ENCODE measurements at places on chromosomes 7 and 10.

GRCh38 chr10:51606825-51607462, 92.5 kb downstream of the CSTF2T start:
- no peaks in the 10 kb centered on the region for H3K27me3 ChIP-seq
- no peaks in the 10 kb centered on the region for H3K4me1 ChIP-seq
- H3K27ac ChIP-seq = no peak overlapping the region
- no peaks in the 10 kb centered on the region for H3K36me3 ChIP-seq

- H3K27ac ChIP-seq = no peak overlapping the region
- H3K4me3 ChIP-seq = no peak overlapping the region
- peaks cover 15% of the 10 kb centered on the region for H3K4me1 ChIP-seq
Observed at GRCh38 chr7:139034336-139034735, 1.5 kb downstream of the ZC3HAV1L start.

DNA sequence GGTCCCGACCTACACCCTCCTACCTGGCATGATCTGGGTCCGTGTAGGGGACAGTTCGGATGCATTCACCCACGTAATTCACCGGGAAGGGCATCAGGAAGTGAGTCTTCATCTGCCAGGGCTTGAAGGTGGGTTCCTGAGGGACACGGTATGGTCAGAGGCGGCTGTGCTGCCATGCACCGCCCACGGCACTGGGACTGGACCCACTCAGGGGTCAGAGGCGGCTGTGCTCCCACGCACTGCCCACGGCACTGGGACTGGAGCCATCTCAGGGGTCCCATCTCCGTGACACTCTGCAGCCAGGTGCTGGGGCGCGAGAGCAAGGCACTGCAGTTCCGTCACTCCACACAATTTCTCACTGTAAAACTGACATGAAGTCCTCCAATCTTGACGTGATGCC, 29.2 kb downstream of the PITRM1 start:
- H3K4me1 ChIP-seq = peaks cover 25% of the 10 kb centered on the region
- H3K4me3 ChIP-seq = no peak overlapping the region
- no peaks in the 10 kb centered on the region for H3K27me3 ChIP-seq
- DNase-seq = no peak
- no peak overlapping the region for H3K27ac ChIP-seq

- H3K36me3 ChIP-seq = no peaks in the 10 kb centered on the region
- no peak overlapping the region for H3K4me3 ChIP-seq
- H3K27ac ChIP-seq = no peak overlapping the region
- peak; percentile 64 for DNase-seq
- no peaks in the 10 kb centered on the region for H3K27me3 ChIP-seq
- no peaks in the 10 kb centered on the region for H3K4me1 ChIP-seq
Observed at GRCh38 chr7:107686816-107687387, 26.3 kb downstream of the SLC26A4 start.

DNA sequence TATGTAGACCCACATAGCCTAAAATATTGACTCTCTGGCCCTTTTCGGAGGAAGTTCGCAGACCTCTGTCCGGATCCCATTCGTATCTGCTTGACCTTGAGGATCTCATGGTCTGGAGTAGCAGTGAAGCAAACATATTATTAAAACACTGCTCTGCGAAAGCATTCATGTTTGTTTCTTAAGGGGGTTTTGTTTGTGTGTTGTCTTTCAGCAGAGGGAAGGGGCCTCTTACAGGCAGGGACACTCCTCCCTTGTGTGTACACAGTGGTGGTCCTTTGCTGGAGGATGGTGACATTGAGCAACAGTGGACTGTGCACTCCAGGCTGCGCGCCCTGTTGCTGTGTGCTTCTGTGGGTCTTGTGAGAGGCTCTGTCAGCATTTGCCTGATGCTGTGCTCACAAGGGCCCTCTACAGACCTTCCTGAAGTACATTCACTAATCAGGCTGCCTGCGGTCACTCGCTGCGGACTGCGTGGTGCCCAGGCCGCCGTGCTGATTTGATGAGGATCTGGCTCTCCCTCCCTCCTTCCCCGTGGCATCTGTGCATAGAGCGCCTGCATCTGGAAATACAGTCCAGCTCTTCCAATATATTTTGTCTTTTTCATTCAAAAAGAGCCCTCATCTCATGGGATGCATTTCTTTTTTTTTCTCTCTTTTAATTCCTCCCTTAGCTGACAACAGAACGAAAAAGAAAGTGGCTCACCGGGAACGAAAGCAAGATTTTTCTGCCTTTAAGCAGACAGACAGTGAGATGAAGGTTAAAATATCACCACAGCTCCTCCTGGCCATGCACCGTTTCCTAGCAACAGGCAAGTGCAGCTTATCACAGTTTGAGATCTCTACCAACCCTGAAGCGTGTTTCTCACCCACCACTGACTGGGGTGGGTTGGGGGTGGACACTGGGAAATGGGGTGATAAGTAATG, 135.8 kb downstream of the CNNM2 start:
- peaks cover 14% of the 10 kb centered on the region for H3K36me3 ChIP-seq
- peak overlapping the region; percentile 66 for H3K27ac ChIP-seq
- H3K4me1 ChIP-seq = peaks cover 5% of the 10 kb centered on the region
- H3K4me3 ChIP-seq = peak overlapping the region; percentile 40
- H3K27me3 ChIP-seq = no peaks in the 10 kb centered on the region
- DNase-seq = no peak

GRCh38 chr7:131194070-131194865, 133.4 kb upstream of the MKLN1 start:
- H3K27ac ChIP-seq = no peak overlapping the region
- no peaks in the 10 kb centered on the region for H3K36me3 ChIP-seq
- H3K4me1 ChIP-seq = peaks cover 19% of the 10 kb centered on the region
- no peaks in the 10 kb centered on the region for H3K27me3 ChIP-seq

- no peak overlapping the region for H3K4me3 ChIP-seq
- H3K27ac ChIP-seq = peak overlapping the region; percentile 65
- DNase-seq = no peak
- no peaks in the 10 kb centered on the region for H3K36me3 ChIP-seq
- peaks cover 43% of the 10 kb centered on the region for H3K4me1 ChIP-seq
Observed at GRCh38 chr10:75616874-75617478, 185.6 kb downstream of the LRMDA start.

- no peaks in the 10 kb centered on the region for H3K27me3 ChIP-seq
- no peak overlapping the region for H3K4me3 ChIP-seq
- no peak overlapping the region for H3K27ac ChIP-seq
- peaks cover 25% of the 10 kb centered on the region for H3K4me1 ChIP-seq
Observed at GRCh38 chr10:132306343-132306685, 1.4 kb downstream of the STK32C start.

- H3K4me1 ChIP-seq = peaks cover 7% of the 10 kb centered on the region
- no peak for DNase-seq
- H3K36me3 ChIP-seq = peaks cover 81% of the 10 kb centered on the region
- H3K4me3 ChIP-seq = no peak overlapping the region
- no peaks in the 10 kb centered on the region for H3K27me3 ChIP-seq
Observed at GRCh38 chr7:73701357-73701995, 18.0 kb downstream of the STX1A start.

GRCh38 chr7:80002865-80003264, 131.8 kb upstream of the GNAI1 start:
- no peak for DNase-seq
- H3K36me3 ChIP-seq = no peaks in the 10 kb centered on the region
- H3K4me3 ChIP-seq = no peak overlapping the region
- H3K27me3 ChIP-seq = no peaks in the 10 kb centered on the region
- no peak overlapping the region for H3K27ac ChIP-seq

GRCh38 chr7:138916731-138917130, 64.5 kb downstream of the KIAA1549 start:
- DNase-seq = no peak
- H3K27ac ChIP-seq = no peak overlapping the region
- no peak overlapping the region for H3K4me3 ChIP-seq
- H3K36me3 ChIP-seq = peaks cover 12% of the 10 kb centered on the region
- H3K27me3 ChIP-seq = no peaks in the 10 kb centered on the region

- H3K27me3 ChIP-seq = no peaks in the 10 kb centered on the region
- no peaks in the 10 kb centered on the region for H3K4me1 ChIP-seq
- H3K27ac ChIP-seq = no peak overlapping the region
Observed at GRCh38 chr7:112529521-112529920, 48.7 kb downstream of the LSMEM1 start.

- no peaks in the 10 kb centered on the region for H3K27me3 ChIP-seq
- DNase-seq = no peak
- H3K27ac ChIP-seq = no peak overlapping the region
- no peak overlapping the region for H3K4me3 ChIP-seq
Observed at GRCh38 chr7:27576360-27576944, 86.2 kb downstream of the HIBADH start.

DNA sequence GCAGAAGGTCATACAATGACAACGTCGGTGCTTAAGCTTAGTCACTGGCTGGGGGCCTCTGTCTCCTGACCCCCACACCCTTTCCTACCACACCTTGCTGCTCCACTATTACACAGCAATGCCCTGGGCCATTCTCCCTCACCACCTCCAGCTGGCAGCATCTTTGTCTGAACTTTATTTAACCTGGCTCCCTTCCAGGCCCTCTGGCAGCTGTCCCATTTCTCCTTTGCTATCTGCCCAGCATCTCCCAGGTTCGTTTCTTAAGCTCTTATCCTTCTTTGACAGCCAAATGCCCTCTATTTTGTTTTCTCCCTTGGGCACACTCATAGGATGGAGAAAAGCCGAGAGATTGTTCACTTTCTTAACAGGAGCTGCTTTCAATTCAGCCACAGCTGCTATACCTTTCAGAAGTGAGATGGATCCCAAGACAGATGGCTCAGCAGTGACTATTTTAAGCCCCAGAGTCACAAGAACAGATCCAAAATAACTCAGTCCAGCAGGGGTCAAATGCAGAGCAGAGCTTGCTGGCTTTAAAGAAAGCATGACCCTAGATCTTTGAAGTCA, 1277.1 kb upstream of the AUTS2 start:
- no peaks in the 10 kb centered on the region for H3K27me3 ChIP-seq
- H3K36me3 ChIP-seq = no peaks in the 10 kb centered on the region
- no peak overlapping the region for H3K4me3 ChIP-seq
- H3K27ac ChIP-seq = peak overlapping the region; percentile 61

GRCh38 chr10:80461208-80462183, 7.4 kb downstream of the TSPAN14 start:
- no peak for DNase-seq
- H3K27me3 ChIP-seq = no peaks in the 10 kb centered on the region
- peaks cover 100% of the 10 kb centered on the region for H3K4me1 ChIP-seq
- H3K36me3 ChIP-seq = no peaks in the 10 kb centered on the region
- H3K4me3 ChIP-seq = no peak overlapping the region

DNA sequence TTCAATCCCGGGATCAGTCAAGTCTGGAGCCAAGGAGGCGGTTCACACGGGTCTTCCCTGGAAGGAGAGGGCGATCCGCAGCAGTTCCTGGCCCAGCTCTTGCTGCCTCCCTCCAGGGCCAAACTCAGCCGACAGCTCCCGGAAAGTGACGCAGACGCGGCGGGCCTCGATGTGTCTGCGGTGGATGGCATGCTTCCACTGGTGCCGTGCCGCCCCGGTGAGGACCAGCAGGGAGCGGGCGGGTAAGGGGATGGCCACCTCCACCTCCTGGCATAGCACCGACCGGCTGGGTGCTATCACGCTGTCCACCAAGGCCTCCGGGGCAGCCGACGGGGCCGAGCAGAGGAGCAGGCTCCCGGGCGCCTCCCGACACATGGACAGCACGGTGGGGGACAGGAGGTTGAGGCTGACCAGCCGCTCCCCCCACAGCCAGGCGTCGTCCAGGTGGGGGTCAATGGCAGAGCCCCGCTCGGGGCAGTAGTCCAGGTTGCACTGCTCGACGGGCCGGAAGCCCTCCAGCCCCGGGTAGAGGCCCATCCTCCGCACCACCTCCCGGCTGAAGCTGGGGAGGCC, 7.2 kb downstream of the ALKBH4 start:
- no peak for DNase-seq
- no peaks in the 10 kb centered on the region for H3K4me1 ChIP-seq
- no peak overlapping the region for H3K4me3 ChIP-seq
- H3K36me3 ChIP-seq = peaks cover 51% of the 10 kb centered on the region

DNA sequence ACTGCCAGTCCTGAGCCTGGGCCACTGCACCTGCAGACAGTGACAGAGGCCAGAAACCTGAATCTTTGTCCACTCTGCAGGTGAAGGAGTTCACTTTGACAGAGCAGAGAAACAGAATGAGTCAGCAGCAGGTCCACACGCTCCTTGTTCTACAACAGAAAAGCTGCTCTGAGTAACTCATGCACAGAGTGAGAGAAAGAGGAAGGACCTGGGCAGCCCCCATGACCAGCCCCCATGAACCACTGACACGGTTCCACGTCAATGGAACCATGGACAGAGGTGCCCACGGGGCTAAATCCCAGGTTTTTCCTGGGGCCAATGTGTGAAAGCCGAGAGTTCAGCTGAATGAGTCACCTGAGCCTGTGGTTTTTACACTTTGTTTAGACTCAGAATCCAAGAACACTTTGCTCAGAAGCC, 40.8 kb upstream of the CTBP2 start:
- H3K27me3 ChIP-seq = no peaks in the 10 kb centered on the region
- no peak for DNase-seq
- no peak overlapping the region for H3K27ac ChIP-seq
- no peaks in the 10 kb centered on the region for H3K36me3 ChIP-seq
- no peaks in the 10 kb centered on the region for H3K4me1 ChIP-seq

- no peak overlapping the region for H3K27ac ChIP-seq
- H3K36me3 ChIP-seq = no peaks in the 10 kb centered on the region
- no peaks in the 10 kb centered on the region for H3K27me3 ChIP-seq
- no peak overlapping the region for H3K4me3 ChIP-seq
- H3K4me1 ChIP-seq = no peaks in the 10 kb centered on the region
Observed at GRCh38 chr7:95209276-95209675, 115.1 kb downstream of the PON1 start.

DNA sequence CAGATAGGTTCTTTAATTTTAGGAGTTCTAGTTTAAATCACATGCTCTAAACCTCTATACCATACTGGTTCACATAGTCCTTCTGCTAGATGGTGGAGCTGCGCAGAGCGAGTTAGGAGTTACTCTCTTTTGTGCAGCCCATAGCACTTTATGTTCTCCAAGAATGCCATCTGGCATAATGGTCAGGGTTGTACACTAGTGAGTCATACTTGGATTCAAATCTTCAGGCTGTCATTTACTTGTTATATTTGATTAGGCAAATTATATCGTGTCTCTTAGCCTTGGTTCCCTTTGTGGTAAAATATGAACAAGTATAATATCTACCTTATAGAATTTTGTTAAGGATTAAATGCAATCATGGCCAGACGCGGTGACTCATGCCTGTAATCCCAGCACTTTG, 1078.3 kb downstream of the NRG3 start:
- no peak for DNase-seq
- no peaks in the 10 kb centered on the region for H3K27me3 ChIP-seq
- no peaks in the 10 kb centered on the region for H3K4me1 ChIP-seq
- no peak overlapping the region for H3K4me3 ChIP-seq

DNA sequence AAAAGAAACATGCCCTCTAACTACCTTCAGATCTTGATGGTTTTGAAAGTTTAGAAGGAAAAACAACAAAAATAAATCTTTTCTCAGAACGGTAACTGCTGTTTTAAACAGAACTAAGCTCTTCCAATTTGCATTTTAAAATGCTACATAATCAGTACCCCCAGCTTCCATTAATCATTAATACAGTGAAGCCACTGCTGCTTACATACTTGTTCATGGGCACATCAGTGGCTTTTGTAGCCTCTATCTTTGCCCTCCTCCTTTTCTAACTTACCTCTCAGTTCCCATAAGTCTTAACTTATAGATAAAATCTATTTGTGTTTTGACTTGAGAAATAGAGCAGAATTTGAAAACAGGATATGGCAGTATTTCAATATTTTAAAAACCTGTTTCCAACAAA, 109.1 kb downstream of the POLL start:
- H3K27ac ChIP-seq = no peak overlapping the region
- no peak overlapping the region for H3K4me3 ChIP-seq
- H3K4me1 ChIP-seq = no peaks in the 10 kb centered on the region
- no peak for DNase-seq

- no peaks in the 10 kb centered on the region for H3K36me3 ChIP-seq
- H3K4me1 ChIP-seq = peaks cover 63% of the 10 kb centered on the region
- H3K27me3 ChIP-seq = no peaks in the 10 kb centered on the region
- H3K4me3 ChIP-seq = peak overlapping the region; percentile 63
- DNase-seq = no peak
- H3K27ac ChIP-seq = peak overlapping the region; percentile 86
Observed at GRCh38 chr7:120992965-120993494, 4.5 kb downstream of the CPED1 start.
